ENCODE measurements at places on chromosomes 7 and 10.

DNA sequence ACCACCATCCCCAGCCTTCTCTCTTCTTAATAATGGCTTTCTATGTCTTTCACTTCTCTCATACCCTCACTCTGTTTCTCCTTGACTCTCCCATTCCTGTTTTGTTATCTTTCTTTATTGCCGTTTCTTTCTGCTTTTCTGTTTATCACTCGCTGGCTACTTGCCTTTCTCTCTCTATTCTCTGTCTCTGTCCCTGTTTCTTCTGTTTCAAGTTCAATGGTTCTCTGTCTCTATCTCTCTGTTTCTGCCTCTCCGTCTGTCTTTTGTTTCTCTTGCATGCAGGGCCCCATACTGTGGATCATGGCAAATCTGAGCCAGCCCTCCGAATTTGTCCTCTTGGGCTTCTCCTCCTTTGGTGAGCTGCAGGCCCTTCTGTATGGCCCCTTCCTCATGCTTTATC is at the start of gene OR6V1:
Gene OR6V1 (plus strand): TSS at position 301 of the 400 bp plus-strand sequence. CDS start 0 bp downstream, at position 301.
- DNase-seq, result no peak

DNA sequence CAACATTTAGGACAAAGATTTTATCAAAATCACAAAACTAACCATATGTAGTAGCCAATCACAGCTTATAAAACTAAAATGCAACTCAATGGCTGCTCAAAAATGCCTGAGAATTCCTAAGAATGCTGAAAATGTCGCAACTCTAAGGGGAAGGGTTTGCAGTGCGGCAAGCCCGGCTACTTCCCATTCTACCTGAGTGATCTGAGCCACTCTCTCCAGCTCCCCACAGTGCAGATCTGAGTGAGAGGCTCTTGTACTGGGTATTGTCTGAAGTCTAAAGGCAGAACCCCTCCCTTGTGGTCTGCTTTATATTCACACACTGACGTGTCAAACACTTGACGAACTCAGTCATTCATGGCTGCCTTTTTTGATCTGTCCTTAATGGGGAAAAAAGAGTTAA is 28.9 kb downstream of the RAB11FIP2 start:
- no peak for DNase-seq

GRCh38 chr7:99380032-99380822 is 5.7 kb downstream of the ARPC1B start:
- no peak for DNase-seq

- DNase-seq, result no peak
Observed at GRCh38 chr7:187227-187927, 5.0 kb upstream of the FAM20C start.

- DNase-seq, result no peak
Observed at GRCh38 chr7:156676263-156676662, 35.7 kb downstream of the RNF32 start.

DNA sequence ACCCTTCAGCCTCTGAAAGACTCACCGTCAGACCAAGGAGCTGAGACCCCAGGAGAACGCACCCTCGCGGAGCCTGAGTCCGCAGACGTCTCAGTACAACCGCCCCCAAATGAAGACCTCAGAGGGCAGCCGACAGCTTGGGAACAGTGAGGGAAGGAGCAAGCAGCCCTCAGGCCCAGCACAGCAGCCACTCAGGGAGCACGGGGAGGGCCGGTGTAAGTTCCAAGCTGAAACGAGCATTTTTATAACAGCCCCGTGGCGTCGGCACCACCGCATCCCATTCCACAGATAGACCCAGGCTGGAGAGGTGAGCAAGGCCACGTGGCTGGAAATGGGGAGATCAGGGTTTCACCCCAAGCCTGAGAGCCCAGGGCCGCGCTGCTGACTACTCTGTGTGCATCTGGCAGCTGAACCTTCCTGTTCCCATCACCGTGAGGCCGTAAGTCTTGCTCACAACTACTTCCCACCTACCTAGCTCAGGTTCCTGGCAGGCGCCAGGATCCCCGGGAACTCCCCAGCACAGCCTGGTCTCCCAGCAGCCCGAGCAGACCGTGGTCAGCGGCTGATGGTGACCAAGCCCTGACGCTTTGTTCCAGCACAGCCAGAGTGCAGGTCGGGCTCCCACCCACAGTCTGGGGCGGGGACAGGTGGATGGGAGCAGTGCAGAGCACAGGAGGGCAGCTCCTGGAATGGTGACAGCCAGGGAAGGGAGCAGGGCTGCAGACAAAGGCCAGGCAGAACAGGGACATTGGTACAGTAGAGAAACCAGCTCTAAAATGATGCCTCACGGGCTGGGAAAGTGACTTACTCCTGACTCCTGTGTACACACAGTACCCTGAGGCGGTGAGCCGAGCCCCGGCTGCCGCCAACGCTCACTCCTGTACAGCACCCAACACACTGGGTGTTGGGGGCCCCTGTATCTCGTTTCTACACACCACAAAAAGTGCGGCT is 6.1 kb upstream of the NOM1 start:
- no peak for DNase-seq

DNA sequence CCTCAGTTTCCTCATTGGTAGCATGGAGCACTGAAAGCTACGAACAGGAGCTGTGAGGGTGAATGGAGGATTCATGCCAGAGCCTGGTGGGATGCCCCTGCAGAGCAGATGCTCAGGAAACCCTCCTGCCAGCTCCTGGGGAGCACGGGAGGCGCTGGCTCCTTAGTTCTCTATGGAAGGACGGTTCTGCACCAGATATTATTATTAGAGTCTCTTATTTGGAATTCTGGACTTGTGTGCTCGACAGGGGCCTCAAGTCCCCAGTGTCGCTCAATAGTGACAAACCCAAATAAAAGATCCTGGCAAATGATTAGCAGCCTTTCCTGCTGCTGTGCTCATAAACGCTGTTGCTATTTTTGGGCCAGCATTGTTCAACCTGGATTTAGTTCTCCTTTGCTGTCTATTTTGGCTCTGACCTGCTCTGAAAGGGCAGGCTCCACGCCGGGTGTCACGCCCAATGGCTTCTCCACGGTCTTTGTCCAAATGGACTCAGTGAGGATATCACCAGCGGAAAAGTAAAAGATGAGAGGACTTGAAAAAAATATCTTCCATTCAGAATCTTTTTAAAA is 23.0 kb upstream of the KLF6 start:
- no peak for DNase-seq

DNA sequence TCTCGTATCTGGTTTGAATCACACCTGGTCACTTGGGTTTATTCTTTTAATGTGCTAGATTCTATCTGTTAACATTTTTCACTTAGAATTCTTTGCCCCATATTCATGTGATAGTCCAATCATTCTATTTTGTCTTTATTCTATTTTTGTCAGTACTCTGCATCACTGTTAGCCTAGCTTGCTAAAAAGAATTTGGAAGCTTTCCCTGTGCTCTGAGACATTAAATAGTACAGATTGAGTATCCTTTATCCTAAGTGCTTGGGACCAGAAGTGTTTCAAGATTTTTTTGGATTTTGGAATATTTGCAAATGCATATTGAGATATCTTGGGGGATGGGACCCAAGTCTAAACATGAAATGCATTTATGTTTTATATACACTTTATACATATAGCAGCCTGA is 51.0 kb downstream of the RALA start:
- DNase-seq, result no peak

- no peak for DNase-seq
Observed at GRCh38 chr10:61994405-61995219, 93.1 kb downstream of the ARID5B start.

- DNase-seq, result no peak
Observed at GRCh38 chr7:2802101-2802500, 42.0 kb downstream of the GNA12 start.

- no peak for DNase-seq
Observed at GRCh38 chr7:36545291-36545690, 155.6 kb downstream of the ANLN start.

DNA sequence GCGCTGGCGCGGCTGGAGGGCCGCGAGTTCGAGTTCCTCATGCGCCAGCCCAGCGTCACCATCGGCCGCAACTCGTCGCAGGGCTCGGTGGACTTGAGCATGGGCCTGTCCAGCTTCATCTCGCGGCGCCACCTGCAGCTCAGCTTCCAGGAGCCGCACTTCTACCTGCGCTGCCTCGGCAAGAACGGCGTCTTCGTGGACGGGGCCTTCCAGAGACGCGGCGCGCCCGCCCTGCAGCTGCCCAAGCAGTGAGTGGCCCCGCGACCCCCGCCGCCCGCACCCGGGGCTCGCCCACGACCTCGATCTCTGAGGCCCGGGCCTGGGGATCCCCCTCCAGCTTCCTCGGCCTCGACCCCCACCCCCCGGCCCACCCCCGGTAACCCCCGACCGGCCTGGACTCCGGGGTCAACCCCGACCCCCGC is 537 bp downstream of the FOXK1 start:
- no peak for DNase-seq

- DNase-seq, result no peak
Observed at GRCh38 chr7:50645186-50645585, 80.0 kb upstream of the DDC start.

DNA sequence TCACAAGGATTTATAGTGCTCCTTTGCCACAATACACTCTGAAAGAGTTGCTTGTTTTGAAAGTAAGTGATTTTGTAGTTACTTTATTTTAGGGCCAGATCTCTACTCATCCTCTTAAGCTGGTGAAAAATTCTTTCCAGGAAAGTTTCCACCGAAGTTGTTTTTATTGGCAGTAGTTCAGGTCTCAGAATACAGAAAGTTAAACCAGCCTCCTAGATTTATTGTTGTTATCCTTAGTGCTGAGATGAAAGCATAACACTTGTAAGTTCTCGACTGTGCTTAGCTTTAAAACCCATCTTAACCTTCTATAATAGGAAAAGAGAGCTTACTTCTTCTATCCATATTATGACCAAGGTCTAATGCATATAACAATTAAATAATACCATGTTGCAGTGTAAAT is 5.5 kb downstream of the AP3M1 start:
- no peak for DNase-seq

DNA sequence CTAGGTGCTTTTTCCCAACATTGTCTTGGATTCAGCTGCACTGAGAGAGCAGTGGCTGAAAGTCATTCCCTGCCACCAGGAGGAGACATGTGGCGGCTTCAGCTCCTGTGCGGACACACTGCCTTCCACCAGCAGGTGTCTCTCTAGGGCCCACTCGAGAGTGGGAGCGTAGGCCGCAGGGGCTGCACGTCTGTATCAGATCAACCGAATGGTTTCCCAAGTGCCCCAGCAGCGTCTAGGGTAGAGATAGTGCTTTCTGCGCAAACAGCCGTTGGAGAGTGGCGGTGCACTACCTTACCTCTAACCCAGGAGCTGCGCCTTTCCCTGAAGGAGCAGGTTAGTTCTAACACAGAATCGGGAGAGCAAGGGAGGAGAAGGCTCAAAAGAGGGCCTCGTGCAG is 31.7 kb downstream of the PAPOLB start:
- peak; percentile 38 for DNase-seq

DNA sequence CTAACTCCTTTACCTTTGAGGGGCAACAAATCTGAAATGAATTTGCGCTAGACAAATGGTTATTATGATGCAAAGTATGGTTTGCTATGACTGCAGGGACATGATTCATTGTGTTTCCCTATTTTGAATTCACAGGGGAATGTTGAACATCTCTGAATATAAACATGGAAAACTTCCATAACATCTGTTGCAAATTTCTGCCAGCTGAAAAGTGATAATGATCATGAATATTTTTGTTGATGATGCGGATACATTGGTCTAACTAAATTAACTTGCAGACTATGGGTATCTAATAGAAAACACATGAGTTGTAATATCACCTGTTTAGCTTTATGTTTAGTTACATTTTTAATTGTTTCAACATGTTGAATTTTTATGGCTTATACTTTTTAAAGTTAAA is 1325.5 kb downstream of the REEP3 start:
- no peak for DNase-seq

DNA sequence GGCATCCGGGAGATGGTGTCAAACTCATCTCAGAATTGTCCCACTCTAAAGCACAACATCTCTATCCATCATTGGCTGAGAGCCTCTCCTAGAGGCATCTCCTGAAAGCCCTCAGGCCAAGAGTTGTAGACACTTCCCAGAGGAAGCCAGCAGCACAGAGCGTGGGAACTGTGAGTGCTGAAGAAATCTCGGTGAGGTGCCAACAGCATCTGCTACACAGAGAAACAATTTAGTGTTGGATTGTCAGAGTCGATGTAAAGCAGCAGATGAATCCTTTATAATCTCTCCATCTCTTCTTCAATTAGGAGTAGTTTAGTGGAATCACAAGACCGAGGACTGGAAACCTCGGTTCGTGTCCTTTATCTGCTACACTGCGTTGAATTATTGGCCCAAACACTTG is 172.2 kb downstream of the C7orf25 start:
- DNase-seq, result no peak

DNA sequence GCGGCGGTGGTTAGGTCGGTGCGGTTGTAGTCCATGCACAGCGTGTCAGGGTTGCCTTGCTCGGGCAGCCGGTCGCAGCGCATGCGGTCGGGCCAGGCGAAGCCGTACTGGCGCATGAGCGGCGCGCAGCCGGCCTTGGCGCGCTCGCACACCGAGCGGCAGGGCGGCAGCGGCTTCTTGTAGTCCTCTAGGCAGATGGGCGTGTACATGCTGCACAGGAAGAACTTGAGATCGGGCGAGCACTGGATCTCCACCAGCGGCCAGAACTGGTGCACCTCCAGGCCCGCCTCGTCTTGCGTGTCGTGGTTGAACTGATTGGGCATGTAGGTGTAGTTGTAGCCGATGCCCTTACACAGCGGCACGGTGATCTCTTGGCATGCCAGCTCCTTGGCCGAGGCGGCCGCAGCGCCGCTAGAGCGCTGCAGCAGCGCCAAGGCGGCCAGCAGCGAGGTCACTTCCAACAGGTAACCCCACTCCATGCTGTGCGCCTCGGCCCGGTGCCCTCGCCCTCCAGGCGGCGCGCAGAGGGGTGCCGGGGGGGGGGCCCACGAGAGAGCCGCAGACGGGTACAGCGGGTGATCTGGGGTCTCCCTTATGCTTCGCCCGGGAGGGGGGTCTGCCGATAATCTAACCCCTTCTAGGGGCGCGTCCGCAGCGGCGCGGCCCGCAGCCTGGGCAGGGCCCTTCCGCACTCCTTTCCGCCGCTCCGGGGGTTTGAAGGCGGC is 983 bp downstream of the FZD8 start:
- no peak for DNase-seq

DNA sequence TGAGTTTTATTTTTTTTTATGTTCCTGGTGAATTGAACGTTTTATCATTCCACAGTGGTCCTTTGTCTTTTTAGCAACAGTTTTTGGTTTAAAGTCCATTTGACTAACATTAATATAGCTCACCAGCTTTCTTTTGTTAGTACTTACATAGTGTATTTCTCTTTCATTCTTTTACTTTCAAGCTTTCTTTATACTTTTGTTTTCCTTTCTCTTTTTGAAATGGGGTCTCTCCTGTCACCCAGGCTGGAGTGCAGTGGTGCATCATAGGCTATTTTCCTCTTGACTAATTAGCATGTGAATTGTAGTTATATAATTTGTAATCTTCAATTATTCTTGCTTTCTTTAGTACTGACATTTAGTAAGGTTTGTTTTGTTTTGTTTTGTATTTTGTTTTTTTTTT is 27.8 kb downstream of the GARIN1A start:
- no peak for DNase-seq

GRCh38 chr7:158468181-158468580 is 119.4 kb downstream of the PTPRN2 start:
- no peak for DNase-seq

- DNase-seq, result no peak
Observed at GRCh38 chr10:48765039-48765438, 80.4 kb downstream of the WDFY4 start.

- no peak for DNase-seq
Observed at GRCh38 chr7:921581-922333, 32.7 kb downstream of the ADAP1 start.

All from stimulated activated CD4-positive, alpha-beta T cell treated with anti-CD3 and anti-CD28 coated beads, TNF-alpha, amount 100 ng/mL, for 1 hour (primary cell).